ENCODE measurements at places on chromosomes 5 and 9. TPM values are rescaled to one million over a fixed set of nuclear protein-coding genes. Genes with fewer than 3 reads are reported as not detected.

The SLC25A2 gene
- total RNA-seq, result 0.16 TPM

The PDE8B gene
- total RNA-seq, result not detected

The PSIP1 gene
- total RNA-seq, result 38.7 TPM

The FOXD4L3 gene
- total RNA-seq, result not detected

The ENTPD2 gene
- total RNA-seq, result under 0.01 TPM

The PCSK5 gene
- total RNA-seq, result 2.5 TPM

The GFI1B gene
- total RNA-seq, result not detected

The ZNF169 gene
- total RNA-seq, result 6.7 TPM

The SVEP1 gene
- total RNA-seq, result 1.4 TPM

The CTSL gene
- total RNA-seq, result 94.5 TPM
